Glomerular endothelial cell (primary cell): ENCODE measurements at places on chromosomes 2 and 18. TPM values are rescaled to one million over a fixed set of nuclear protein-coding genes. Genes with fewer than 3 reads are reported as not detected.

The IGFBP2 gene
- 268 and 272 TPM in 2 replicates for total RNA-seq

The MPP4 gene
- total RNA-seq: 24.4 and 40.1 TPM in 2 replicates

The TMEM200C gene
- 0.29 and 0.58 TPM in 2 replicates for total RNA-seq

The SERPINB7 gene
- 0.58 and 0.82 TPM in 2 replicates for total RNA-seq

The EFR3B gene
- total RNA-seq: 0.92 and 1.5 TPM in 2 replicates

The ST8SIA3 gene
- not detected in 2 replicates for total RNA-seq

The RNF125 gene
- 1.6 and 3.4 TPM in 2 replicates for total RNA-seq

The SOX11 gene
- total RNA-seq: 12.1 and 12.7 TPM in 2 replicates
